ENCODE measurements at places on chromosomes 13 and 19.

DNA sequence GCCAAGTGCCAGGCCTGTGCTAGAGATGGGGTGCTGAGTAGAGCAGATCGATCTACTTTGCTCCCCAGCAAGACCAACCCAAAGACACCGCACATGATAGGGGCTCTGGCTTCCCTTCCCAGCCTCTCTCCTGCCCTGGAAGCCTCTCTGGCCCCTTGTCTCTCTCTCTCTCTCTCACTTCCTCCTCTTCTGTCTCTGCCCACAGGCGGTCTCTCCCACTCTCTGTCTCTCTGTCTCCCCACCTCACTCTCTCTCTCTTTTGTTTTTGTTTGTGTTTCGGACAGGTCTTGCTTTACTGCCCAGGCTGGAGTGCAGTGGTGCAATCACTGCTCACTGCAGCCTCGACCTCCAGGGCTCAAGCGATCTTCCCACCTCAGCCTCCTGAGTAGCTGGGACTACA lies 1.3 kb downstream of the SELENOV start:
- DNase-seq = no peak

GRCh38 chr13:102947745-102948405 lies 102.0 kb downstream of the ERCC5 start:
- no peak for DNase-seq

GRCh38 chr19:5296457-5297271 lies 43.9 kb downstream of the PTPRS start:
- no peak for DNase-seq

GRCh38 chr13:99415851-99416331 lies 85.4 kb upstream of the TM9SF2 start:
- no peak for DNase-seq

GRCh38 chr13:27280841-27281240 lies 10.2 kb downstream of the RASL11A start:
- no peak for DNase-seq
